A549 (cell line): ENCODE measurements at places on chromosomes 4 and X. TPM values are rescaled to one million over a fixed set of nuclear protein-coding genes. Genes with fewer than 3 reads are reported as not detected.
A peak's percentile ranks its signal among the peaks of the same experiment; 100 is the strongest.

The PPBP gene
- polyA plus RNA-seq: 0.35 TPM in 1 of 3 replicates, not detected in the others

DNA sequence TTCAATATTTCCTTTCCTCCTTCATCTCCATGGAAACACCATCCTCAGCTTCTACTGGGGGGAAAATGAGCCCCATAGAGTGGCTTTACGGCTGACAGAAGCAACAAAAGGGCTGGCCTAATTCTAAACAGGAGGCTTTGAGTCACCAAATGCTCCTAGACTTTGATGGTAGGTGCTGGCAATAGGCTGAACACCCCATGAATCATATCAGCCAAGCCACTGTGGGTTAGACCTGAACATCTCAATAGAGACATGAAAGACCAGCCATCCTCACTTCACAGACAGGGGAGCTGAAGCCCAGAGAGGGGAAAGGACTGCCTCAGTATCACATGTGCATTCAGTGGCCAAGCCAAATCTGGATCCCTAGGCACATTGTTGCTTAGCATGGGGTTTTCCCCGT is 107.6 kb downstream of the AMER1 start:
- DNase-seq: no peak

- no peak for DNase-seq
Observed at GRCh38 chr4:98706200-98706813, 47.9 kb upstream of the TSPAN5 start.

- DNase-seq: no peak
Observed at GRCh38 chr4:100682477-100683218, 164.8 kb upstream of the EMCN start.

- no peak for DNase-seq
Observed at GRCh38 chr4:182973511-182973911, 56.3 kb upstream of the DCTD start.

GRCh38 chr4:152528060-152528459 is 7.8 kb downstream of the FBXW7 start:
- no peak for DNase-seq

The SUV39H1 gene
- 19.9 to 20.3 TPM (median 20.0 TPM) in 3 replicates for polyA plus RNA-seq

The SPATA18 gene
- 4.3 to 5.3 TPM (median 4.4 TPM) in 3 replicates for polyA plus RNA-seq

- DNase-seq: peak; percentile 16
Observed at GRCh38 chr4:163493643-163494359, 689 bp upstream of the TMA16 start.

GRCh38 chr4:5611750-5612149 is 96.6 kb downstream of the EVC2 start:
- DNase-seq: no peak

The TEX13D gene
- polyA plus RNA-seq: not detected in 3 replicates

GRCh38 chr4:183550345-183551093 is 45.7 kb downstream of the ING2 start:
- no peak for DNase-seq

The ARHGAP36 gene
- not detected in 3 replicates for polyA plus RNA-seq

DNA sequence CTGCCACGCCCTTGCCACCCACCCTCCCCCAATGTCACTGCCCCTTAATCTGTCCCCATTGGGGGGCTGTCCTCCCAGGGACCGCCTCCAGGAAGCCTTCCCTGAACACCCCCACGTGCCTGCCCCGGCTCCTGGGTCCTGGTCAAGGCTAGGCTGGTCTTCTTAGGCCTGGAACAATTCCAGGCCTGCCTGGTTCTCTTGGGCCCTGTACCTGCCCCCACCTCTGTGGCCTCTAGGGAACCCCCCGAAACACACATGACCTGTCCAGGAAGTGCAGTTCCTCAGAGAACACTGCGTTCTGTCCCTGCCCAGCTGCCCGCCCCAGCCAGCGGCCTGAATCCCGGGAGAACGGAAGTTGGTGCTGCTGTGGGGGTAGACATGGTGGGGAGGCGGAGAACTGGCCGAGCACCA is 5.1 kb downstream of the MXD4 start:
- DNase-seq: no peak

DNA sequence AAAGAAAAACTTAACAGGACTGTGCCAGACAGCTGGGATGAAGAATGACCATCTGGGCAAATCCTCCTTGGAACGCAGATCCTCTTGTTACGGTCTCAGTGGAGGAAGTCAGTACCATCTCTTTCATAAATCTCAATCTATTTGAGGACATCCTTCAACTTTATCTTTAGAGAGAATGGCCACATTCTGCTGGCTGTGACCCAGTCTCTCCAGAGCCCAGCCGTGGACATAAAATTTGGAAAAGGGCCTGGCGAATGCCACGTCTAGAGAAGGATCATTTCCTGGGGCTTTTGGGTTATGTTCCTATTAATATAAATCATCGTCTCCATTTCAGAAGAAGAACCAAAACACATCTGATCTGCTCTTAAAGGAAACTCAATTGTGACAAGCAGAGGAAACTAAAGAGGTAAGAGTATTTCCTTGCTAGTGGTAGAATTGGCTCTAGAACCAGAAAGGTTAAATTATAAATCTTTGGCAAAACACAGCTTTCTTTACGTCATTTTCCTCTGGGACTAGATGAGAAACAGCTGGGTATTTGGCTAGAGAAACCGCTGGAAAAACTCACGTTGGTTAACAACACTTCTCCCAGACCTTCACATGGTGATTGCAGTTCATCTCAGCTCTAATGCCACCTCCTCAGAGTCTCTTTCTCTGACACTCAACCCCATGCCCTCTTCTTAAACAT is 164.7 kb downstream of the CHIC2 start:
- no peak for DNase-seq

GRCh38 chrX:49233887-49234555 is 881 bp upstream of the CACNA1F start:
- no peak for DNase-seq

- DNase-seq: no peak
Observed at GRCh38 chr4:168892475-168892874, 117.6 kb downstream of the CBR4 start.

- DNase-seq: no peak
Observed at GRCh38 chr4:616911-617643, 8.3 kb upstream of the PDE6B start.

DNA sequence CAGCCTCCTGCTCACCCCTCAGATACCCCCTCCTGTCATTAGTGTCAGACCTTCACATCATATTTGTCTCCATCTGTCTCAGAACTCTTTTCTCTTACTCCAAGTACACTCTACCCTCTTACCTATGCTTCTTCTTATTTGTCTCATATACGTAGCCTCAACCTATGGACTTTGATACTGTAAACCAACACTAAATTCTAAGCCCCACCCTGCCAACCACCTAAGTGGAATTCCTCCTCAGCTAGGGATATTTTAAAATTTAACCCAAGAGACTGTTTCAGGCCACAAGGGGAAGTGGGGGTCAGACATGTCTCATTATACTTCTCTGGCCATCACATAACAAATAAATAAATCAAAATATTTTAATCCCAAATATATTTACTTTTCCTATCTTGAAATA is 778.1 kb upstream of the GRID2 start:
- DNase-seq: no peak

GRCh38 chrX:24468245-24468644 is 3.2 kb downstream of the PDK3 start:
- DNase-seq: no peak

GRCh38 chr4:95232358-95233156 is 316.2 kb downstream of the UNC5C start:
- no peak for DNase-seq

DNA sequence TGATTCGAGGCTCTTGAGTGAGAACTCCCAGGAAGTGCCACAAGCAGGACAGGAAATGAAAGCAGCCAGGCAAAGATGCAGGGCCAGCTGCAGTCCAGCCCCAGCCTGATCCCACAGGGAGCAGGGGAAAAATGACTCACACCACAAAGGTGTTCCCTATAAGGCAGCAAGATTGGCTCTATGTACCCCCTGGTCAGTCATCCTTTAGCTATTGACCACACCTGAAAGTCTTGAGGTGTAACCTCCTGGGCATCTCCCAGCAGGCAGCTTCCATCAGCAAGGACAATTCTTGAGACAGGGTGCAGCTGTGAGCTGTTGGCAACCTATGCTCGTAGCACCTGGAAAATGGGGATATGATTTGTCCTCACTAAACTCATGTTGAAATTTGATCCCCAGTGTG is 27.9 kb upstream of the EXOC1L start:
- DNase-seq: no peak

DNA sequence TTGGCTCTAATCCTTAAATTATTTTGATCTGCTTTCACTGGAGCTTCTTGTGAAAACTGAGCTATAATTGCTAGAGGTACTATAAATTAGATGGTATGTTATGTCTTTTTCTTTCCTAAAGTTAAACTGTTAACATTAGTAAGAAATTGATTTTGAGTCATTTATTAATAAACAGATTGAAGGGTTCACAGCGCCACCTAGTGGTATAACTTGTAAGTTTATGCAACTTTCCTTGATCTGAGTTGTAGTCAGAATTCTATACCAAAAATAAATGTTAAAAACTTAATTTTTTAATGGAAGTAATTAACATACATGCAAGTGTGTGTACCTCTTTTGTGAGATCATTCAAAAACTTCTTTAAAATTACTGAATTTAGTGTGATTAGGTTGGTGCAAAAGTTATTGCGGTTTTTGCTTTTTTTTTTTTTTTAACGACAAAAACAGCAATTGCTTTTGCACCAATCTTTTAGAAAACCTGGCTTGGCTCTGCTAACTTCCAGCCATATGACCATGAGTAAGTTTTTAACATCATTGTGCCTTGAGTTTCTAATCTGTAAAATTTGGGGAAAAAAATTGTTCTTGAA is 151.5 kb downstream of the CENPC start:
- peak; percentile 5 for DNase-seq

The MTM1 gene
- 6.5 to 8.5 TPM (median 8.2 TPM) in 3 replicates for polyA plus RNA-seq

The EVC gene
- polyA plus RNA-seq: 5.4 to 6.4 TPM (median 5.5 TPM) in 3 replicates

- DNase-seq: no peak
Observed at GRCh38 chr4:30753316-30753715, 33.1 kb downstream of the PCDH7 start.

GRCh38 chrX:76802708-76803107 is 375.2 kb downstream of the MAGEE1 start:
- DNase-seq: peak; percentile 1

DNA sequence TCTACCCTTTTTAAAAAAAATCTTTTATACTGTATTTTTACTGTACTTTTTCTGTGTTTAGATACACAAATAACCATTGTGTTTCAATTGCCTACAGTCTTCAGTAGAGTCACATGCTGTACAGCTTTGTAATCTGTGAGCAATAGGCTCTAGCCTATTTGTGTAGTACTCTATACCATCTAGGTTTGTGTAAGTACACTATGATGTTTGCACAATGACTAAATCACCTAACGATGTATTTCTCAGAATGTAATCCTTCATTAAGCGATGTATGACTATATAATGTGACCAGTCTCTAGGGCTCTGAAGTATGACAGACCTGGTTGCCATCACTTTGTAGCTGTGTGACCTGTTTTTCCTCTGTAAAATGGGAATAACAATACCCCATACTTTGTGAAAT is 14.2 kb upstream of the DCAF4L1 start:
- no peak for DNase-seq

- no peak for DNase-seq
Observed at GRCh38 chrX:44253575-44253942, 89.9 kb downstream of the EFHC2 start.

DNA sequence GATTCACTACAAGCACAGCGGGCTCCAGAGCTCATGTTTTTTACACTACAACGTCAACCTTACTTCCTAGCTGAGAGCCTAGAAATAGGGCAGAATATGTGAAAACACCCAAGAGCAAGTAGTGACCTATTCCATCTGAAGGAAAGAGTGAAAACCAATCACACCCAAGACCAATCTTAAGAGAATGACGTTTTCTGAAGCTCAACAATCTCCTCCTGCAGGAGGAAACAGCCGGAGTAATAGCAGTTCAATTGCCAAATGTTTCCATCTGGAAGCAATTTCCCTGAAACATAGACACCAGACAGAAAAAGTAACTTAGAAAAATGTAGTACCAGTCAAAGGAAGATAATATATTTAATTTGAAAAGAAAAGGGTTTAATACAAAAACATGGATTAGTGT is 142.4 kb downstream of the ANXA5 start:
- DNase-seq: no peak

The PARM1 gene
- 0.37 to 0.40 TPM (median 0.38 TPM) in 3 replicates for polyA plus RNA-seq

- no peak for DNase-seq
Observed at GRCh38 chr4:89296896-89297295, 10.7 kb downstream of the GPRIN3 start.

GRCh38 chr4:141133999-141134995 is 1.0 kb upstream of the RNF150 start:
- DNase-seq: no peak

DNA sequence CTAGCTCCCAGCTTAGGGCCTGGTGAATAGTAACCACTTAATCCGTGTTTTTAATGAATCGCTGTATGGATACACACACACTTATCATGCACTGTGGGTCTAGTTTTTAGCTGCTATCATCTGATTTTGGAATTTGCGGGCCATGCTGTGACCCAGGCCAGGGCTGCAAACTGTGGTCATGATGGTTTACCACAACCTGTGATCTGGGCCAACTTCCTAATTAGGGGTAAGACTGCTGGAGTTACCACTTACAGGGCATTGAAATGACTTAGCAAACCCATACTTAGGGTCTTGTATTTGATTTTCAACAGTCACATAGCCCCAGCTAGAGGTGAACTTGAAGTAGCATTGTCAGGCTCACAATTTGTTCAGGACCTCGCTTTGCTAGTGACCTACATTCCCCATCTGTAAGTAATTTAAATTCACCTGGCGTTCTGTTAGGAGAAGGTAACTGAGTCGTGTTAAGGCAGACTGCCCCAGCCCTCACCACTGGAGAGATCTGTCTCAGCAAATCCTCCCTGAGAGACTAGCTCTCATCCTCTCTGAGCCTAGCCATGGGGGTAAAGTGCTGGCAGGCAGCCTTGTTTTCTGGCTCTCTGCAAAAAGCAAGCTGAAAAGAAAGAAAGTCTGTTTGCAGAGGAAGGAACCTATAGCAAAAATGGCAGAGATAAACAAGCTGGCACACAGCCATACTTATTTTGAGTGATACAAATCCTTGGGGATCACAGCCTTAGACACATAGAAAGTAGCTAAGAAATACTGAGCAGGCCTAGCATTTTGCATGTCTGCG is 33.8 kb upstream of the EGFL6 start:
- no peak for DNase-seq

The SHISA3 gene
- not detected in 3 replicates for polyA plus RNA-seq

DNA sequence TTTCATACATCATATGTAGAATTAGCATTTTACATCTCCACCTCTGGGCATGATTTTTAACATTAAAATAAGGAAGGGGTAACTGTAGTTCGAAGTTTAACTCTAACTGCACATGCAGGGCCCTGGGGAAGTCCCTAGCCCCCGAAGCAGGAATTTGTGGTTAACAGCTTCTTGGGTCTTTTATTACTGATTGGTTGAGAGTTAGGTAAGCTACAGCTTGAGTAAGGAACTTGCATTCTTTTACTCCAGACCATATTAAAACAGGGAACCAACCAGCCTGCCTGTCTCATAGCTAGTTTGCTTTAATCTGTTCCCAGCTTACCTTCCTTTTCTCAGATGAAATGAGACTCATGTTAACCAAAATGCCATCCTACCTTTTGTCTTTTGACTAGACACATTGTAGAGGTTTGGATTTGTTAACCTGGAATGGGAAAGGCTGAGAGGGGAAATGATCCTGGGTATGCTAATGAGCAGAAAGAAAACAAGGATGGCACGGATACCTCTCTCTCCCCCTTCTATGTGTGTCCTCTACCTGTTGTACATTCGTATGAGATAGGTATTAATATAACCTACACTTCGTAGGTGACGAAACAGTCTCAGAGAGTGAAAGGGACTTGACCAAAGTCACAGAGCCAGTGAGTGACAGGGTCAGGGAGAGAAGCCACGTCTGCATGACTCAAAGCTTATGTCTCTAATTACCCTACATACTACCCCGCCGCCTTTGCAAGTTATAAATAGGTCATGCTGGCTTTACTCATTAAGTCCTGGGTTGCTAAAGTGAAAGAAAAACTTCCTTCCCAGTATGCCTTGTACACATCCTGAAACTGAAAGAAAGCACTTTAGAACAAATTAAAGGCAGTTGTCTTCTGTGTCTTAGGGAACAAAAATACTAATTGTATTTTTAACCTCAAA is 119.5 kb upstream of the AFF2 start:
- DNase-seq: no peak

The RNF128 gene
- 0.11 to 0.28 TPM (median 0.14 TPM) in 3 replicates for polyA plus RNA-seq
